AG04449 (cell line): ENCODE measurements at places on chromosomes 16 and 17.

GRCh38 chr16:48892893-48893292 is 282.9 kb upstream of the N4BP1 start:
- no peak for DNase-seq

DNA sequence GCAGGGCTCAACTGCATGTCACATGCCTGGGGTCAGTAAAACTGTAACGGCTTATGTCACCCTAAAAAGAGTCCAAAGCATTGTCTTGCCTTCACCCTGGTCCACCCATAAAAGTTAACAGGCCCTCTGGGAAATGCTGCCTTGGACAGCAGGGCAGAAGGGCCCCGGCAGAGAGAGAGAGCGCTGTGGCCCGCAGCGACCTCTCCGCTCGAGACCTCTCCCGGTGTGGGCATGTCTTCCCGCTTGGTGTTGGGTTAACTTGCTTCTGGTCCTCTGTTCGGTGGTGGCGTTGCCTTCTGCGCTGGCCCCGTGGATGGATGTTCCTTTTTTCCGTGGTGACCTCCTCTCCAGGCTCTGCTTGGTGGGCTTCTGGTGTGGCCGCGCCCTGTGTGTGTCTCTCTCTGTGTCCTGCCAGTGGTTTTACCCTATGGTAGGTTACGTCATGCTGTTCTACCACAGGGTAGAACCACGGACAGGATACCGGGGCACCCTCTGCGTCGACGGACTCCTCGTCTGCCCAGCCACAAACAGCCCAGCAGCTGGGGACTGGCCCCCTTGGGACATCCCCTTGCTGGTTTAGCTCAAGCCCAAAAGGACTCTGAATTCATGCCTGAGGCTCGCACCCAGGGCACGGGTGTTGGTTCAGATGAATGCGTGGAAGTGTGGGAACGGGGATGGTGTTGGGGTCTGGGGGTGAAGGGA is 18.3 kb upstream of the CLEC18A start:
- no peak for DNase-seq

GRCh38 chr16:49341706-49342105 is 31.9 kb upstream of the C16orf78 start:
- DNase-seq, result no peak

GRCh38 chr17:41730479-41730878 is 4.0 kb downstream of the HAP1 start:
- no peak for DNase-seq

DNA sequence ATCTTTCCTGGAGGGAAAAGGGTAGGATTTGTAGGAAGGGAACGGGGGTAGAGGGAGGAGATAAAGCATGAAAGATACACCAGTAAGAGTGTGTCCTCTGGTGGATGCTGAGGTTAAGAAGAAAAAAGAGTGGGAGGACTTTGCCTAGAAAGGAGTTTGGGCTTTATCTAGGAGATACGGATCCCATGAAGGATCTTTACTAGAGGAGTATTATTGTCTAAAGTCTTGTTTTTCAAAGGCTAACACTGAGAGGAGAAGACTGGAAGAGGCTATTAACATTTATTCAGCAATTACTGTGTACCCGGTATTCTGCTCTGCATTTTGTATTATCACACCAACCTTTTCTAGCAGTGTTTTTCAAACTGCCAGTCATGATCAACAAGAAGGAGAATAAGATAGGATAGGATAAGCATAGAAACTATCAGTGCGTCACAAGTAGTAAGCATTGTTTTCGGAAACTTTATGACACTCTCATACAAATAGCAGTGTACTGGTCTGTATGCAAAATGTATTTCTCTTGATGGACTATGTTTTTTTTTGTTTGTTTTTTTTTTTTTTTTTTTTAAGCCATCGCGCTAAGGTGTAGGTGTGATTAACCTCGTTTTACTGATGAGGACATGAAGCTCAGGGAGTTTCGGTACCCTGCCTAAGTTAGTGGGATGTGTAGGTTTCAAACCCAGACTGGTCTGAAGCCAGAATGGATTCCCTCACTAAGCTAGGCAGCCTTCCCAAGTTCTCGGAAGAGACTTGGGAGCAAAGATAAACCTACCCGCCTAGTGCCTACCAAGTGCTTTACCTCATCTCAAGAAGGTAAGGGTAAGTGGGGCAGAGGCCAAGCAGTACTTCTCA is 1.3 kb upstream of the SP2 start:
- no peak for DNase-seq

DNA sequence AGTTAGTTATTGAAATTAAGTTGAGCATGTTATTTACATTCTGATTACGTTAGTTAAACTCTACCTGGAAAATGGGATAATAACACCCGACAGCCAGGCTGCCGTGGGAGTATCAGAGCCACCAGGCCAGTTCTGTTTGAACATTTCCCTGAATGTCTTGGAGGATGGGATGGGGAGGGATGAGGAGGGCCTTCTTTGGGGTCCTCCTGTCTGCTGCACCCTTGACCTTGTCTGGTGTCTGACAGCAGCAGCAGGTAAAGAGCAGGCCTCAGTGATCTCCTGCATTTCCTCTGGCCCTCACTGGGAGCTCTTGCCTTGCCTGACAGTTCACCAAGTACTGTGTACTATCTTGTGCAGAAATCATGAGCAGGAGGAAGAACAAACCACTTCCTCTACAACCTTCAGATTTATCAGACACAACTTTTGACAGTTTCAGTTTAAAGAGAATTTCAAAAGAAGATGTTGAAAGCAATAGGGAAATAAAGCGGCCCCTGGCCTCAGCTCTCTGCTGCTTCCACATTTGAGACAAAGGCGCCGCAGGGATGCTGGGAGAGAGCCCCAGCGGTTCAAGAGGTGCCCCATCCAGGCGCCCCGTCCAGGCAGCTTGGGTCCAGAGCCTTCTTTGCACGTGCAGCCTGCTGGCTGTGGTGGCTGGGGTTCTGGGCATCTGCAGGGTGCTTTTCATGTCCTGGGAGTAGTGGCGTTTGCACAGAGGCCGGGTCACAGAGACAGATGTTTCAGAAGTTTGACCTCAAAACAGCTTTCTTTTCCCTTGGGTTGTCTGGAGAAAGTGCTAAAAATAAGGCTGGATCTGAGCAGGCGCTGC is 25.3 kb downstream of the CMIP start:
- no peak for DNase-seq

GRCh38 chr17:50917418-50917743 is 51.2 kb upstream of the TOB1 start:
- no peak for DNase-seq

DNA sequence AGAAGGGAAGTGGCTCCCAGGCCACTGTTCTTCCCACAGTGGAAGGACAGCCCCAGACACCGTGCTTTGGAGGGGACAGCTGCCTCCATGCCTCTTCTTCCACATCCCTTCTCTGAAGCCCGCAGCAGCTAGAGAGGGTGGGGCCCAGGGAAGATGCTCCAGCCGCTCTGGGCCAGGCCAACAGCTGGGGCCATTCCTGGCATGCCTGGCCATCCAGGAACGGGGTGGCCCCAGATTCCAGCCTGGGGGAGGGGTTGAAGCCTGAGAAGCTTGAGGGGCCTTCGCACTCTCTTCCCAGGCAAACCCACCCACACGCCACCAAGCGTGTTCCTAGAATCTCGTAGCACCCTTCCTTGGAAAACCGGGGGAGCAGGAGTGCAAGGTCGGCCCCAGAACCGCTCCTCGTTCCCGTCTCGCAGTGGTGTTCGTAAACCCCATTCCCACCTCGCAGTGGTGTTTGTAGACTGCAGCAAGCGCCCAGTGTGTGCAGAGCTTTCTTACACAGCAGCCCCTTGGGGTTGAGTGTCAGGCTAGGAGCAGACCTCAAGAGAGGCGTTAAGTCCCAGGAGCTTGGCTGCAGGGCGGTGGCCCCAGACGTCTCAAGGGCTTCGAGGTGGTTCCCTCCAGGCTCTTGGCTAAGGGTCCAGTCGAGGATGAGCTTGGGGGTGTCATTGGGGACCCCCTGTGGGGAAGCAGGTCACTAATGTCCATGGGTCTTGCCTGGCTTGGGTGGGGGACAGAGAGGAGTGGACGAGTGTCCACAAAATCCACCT is 2.7 kb downstream of the CDH15 start:
- no peak for DNase-seq

- peak; percentile 88 for DNase-seq
Measured at GRCh38 chr16:85354686-85355514, 242.6 kb upstream of the CIBAR2 start.

GRCh38 chr17:69501591-69502468 is 87.3 kb downstream of the MAP2K6 start:
- no peak for DNase-seq

- no peak for DNase-seq
Measured at GRCh38 chr17:16913463-16913862, 58.5 kb downstream of the TNFRSF13B start.

GRCh38 chr16:57049678-57050077 is 42.7 kb upstream of the CPNE2 start:
- DNase-seq, result no peak

- DNase-seq, result no peak
Measured at GRCh38 chr17:60792250-60792898, 114.7 kb downstream of the BCAS3 start.

DNA sequence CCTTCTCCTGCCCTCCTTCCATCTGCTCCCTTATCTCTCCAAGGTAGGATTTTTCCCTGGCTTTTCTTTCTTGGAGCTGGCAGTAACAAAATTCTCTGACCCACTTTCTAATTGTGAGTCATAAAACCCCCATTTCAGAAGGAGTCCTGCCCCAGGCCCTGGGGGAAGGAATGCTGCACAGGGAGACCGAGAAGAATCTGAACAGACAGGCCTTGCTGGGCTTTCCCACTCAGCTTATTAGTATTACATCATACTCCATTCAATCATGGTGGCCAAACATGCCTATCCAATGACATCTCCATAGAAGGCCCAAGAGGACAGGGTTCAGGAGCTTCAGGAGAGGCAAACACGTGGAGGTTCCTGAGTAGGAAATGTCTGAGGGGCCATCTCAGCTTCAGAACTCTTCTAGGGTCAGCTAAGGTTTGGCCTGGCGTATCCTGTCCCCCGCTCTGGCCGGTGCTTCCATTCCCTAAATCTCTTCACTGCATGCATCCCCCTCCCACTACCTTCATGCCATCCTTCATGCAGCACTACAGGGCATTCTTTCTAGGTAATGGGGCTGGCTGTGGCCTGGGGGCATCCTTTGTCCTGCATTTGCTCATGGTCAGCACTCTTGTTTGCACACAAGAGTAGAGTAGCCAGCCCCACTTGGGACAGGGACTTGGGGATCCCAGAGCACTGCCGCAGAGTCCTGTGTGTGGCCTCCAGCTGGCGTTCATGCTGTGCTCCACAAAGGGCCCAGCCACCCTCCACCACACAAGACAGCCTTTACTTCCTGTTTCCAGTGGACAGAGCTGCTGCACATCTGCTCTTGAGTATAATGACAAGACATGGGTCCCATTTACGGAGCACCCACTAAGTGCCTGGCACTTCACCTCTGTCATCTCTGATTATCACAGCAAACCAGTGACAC is 8.2 kb downstream of the SLC6A2 start:
- DNase-seq, result no peak

GRCh38 chr17:70295731-70296130 is 126.4 kb downstream of the KCNJ2 start:
- DNase-seq, result no peak

GRCh38 chr16:28136751-28137434 is 73.4 kb upstream of the GSG1L start:
- DNase-seq, result no peak

DNA sequence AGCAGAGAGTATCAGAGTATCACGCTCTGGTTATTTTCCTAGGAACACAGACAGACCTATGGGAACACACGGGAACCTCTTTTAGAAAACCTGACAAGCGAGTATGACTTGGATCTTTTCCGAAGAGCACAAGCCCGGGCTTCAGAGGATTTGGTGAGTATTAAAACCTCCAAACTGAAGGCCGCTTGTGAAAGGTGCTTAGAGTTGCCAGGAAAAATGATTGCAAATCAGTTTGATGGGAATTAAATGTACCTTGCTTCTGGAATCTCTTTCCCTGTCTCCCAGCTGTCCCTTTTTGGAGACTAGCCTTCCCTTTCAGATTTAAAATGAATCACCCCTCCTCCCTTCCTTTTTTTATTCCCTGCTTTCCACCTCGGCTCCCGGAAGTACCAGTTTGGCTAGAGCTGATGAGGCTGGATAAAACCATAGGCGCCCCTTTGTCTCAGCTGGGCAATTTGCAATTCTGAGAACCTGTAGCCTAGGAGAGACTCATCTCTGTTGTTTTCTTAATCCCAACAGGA is 27.3 kb downstream of the KAT7 start:
- DNase-seq, result no peak

DNA sequence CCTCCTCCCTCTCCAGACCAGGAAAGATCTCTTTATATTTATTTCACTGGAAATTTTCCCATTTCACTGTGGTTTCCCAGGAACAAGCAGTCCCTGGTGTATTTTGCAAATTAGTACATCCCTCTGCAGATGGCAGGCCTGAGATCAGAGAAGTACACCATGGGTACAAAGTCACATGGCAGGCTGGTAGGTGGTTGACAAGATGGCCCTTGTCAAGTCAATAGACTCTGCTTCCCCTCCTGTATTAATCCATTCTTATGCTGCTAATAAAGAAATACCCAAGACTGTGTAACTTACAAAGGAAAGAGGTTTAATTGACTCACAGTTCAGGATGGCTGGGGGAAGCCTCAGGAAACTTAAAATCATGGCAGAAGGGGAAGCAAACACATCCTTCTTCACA is 51.6 kb upstream of the KSR1 start:
- no peak for DNase-seq

DNA sequence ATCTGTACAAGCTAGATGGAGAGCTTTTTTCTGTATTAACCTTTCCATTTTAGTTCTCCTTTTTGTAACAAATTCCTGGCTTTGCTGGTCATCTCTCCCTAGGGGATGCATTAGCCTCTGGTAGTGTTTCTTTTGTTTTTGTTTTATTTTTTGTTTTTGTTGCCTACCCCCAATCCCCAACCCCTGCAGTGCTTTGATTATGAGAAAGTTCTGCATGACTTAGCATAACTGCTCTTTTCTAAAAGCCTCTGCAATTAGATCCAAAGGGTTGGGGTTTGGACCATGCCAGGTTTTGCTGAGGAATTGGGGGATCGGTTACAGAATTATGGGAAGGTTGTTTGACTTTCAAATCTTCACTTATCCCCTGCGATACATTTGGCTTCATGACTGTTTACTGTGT is 98.2 kb downstream of the ADAMTS18 start:
- no peak for DNase-seq

GRCh38 chr16:4537376-4538343 is 913 bp downstream of the CDIP1 start:
- no peak for DNase-seq

GRCh38 chr17:81926451-81927151 is 934 bp downstream of the MAFG start:
- DNase-seq, result no peak

GRCh38 chr17:48522031-48522653 is 8.7 kb downstream of the HOXB1 start:
- no peak for DNase-seq

- no peak for DNase-seq
Measured at GRCh38 chr16:28893291-28893690, 15.0 kb downstream of the ATP2A1 start.

- DNase-seq, result no peak
Measured at GRCh38 chr16:84844049-84844350, 24.2 kb downstream of the CRISPLD2 start.
